ENCODE measurements at places on chromosomes 5 and 9.

DNA sequence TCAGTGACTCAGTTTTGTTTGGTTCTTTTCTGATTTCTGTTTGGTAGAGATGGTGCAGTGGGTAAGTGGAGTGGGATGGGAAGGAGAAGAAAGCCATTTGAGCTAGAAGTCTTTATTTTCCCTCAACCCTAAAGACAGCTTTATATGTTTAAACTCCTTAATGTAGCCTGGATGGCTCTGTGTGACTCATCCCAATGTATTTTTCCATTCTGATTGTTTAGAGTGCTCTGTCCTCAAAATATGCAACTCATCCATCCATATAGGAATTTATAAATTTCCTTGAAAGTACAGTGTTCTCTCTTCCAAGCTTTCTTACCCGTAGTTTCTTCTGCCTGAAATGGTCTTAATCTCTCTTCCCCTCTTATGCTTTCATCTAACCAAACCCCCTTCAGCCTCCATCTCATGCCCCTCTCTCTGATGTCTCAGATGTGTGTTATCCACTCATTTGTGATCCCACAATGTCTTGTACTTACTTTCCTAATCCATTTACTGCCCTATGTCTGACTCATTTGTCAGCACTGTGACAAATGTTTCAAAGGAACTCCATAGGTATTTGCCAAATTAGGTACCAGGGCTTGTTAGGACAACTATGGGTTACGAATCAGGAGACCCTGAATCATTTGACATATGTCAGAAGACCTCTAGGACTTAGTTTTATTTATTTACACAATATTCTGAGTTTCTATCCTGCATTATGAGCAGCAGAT is 217.5 kb upstream of the SGCD start:
- no peak for DNase-seq

- DNase-seq: peak; percentile 72
These were observed 120.8 kb upstream of the SLC27A6 start for GRCh38 chr5:128844354-128844923.

GRCh38 chr9:69584759-69585158 is 87.4 kb downstream of the APBA1 start:
- DNase-seq: no peak

DNA sequence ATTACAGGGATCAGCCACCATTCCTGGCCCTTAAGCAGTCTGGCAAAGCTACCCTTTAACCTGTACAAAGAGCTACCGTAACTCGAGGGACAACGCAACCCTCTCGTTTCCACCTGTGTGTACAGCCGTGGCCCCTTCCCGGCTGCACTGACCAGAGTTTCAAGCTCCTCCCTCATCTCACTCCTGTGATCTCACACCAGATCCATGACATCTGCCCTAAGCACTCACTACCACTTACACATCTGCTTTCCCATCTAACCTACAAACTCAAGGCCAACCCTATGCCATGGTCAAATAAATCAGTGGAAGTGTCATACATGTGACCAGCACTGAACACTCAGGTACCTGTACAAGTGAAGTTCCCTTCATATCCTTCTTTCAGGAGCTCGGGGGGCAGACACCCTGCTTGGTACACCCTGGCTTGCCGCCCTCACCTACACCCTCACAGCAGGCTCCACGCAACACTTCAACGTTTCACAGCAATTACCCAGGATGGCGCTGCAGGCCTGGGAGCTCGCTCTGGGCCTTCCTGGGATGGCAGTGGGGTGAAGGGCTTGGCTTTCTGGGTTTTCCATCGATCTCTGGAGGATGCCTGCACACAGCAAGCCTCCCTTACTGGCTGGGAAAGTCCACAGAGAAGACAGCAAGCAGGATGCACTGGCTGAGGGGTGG is 61.7 kb downstream of the PRRT1B start:
- no peak for DNase-seq

DNA sequence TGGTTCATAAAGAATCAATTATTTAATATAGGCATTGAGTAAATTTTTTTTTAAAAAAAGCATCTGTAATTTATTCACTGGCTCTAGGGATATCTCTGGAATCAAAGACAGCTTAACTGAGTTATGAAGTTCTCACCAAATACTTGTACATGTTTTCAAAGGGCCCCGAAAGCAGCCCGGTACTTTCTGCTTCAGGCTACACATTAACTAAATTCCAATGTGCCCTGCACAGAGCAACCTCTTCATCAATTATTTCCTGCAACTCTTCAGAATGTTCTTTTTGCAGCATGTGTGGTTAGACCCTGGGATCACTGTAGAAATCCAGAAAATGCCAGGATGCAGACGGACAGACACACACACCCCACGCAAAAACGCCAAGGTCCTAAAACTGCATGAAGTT is 209.0 kb downstream of the EFNA5 start:
- DNase-seq: no peak

DNA sequence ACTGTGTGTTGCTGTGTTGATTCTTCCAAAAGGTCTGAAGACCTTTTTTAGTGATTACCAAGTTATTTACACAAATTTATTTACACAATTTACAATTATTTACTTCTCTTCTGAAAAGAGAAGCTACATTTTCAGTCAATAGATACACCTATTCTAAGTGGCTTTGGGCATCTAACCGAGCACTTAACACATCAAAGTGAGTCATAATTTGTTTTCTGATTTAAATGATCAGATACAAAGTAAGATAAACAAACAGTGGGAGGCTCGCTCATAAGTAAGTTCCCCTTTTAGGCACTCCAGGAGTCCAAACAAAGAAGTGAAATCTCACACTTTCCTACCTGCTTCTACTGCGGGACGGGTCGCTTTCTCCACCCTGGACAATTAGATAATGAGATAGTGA is 90.2 kb downstream of the APBA1 start:
- DNase-seq: no peak

DNA sequence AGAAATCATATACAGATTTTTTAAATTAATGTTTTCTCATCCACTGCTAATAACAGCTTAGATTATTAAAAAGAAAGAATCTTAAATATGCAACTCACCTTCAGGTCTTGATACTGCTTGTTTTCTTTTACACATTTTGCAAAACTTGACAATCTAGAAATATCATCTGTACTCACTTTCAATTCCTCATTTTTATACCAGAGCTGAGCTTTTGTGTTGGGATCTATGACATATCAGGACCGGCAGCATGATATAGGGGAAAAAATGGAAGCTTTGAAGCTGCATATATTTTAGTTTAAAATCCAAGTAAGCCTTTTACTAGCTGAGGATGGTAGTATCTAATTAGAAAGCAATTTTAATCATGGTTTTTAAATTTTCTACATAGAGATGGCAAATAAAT is 75.7 kb upstream of the SMARCA2 start:
- no peak for DNase-seq

GRCh38 chr9:4086119-4087090 is 213.5 kb downstream of the GLIS3 start:
- DNase-seq: peak; percentile 62

DNA sequence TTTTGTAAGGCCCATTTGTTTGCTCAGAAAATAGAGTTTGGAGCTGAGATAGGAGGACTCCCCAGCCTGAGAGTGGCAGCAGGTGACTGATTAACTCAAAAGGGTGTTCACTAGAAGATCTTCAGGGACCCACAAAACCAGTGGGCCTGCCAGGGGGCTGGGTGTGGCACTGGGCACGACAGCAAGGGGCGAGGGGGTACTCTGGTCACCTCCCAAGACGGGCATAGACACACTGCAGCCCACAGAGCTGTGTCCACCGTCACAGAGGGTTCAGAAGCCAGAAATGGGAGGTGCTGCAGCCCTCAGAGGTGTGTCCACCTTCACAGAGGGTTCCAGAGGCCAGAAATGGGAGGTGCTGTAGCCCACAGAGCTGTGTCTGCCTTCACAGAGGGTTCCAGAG is 75.6 kb upstream of the CACNA1B start:
- DNase-seq: no peak

DNA sequence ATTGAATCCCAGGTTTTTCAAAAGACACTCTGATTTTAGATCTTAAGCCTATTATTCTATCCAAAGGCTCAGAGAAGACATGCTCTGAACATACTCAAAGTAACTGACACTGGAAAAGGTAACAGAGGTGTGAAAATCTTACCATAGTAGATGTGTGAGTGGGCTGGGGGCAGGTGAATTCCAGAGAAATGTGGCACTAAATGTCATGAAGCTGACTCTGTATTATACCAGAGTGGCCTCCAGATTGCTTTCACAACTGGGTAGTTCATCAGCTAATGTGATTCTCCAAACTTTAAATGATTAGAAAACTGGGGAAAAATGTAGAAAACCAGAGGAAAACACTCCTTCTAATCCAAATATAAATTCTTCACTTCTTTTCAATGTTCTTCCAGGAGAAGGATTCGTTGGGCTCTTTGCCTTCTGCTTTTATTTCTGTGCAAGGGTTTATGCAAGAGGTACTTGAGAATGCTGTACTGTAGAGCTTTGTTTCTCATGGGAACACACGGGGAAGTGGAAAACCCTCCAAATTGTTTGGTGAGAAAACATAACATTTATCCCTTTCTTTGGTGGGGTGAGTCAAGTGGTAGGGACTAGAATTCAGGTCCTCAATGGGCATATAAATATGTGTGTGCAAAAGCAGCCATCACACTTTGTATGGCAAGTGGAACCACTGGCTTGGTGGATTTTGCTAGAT is at the start of gene SCGB3A2:
Gene SCGB3A2 (plus strand): TSS at position 646 of the 694 bp plus-strand sequence. CDS start 93 bp downstream, outside the sequence.
- no peak for DNase-seq

DNA sequence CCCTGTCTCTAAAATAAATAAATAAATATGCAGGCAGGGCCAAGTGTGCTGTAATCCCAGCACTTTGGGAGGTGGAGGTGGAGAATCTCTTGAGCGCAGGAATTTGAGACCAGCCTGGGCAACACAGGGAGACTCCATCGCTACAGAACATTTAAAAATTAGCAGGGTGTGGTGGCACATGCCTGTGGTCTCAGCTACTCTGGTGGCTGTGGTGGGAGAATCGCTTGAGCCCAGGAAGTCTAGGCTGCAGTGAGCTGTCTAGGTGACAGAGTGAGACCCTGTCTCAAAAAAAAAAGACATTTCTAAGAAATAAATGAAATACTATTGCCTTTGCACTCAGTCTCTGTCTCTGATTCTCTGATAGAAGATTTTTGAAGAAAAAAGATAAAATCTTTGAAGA is 1.2 kb upstream of the PCDHGA10 start:
- no peak for DNase-seq

- no peak for DNase-seq
These were observed 111.2 kb upstream of the IL12B start for GRCh38 chr5:159441441-159441840.

DNA sequence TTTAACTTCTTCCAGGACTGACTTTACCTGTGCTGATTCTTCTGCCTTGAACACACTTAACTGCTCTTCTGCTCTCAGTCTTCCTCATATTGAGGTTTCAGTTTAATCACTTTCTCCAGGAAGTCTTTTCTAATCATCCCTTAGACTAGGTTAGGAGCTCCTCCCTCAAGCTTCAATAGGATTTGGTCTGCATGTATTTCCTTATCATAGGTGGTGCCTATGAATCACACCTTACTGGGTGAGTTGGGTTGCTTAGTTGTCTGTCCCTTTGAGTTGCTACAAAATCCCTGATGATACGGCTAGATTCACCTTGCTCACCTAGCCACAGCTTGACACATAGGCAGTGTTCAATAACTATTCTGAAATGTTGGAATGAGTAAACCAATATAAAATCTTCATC is 164.4 kb downstream of the DNAH5 start:
- DNase-seq: no peak

GRCh38 chr5:7910738-7911428 is 41.9 kb downstream of the MTRR start:
- no peak for DNase-seq

GRCh38 chr9:130632841-130633240 is 31.6 kb upstream of the PRDM12 start:
- no peak for DNase-seq

GRCh38 chr5:21644032-21644431 is 1209.1 kb downstream of the CDH12 start:
- no peak for DNase-seq

DNA sequence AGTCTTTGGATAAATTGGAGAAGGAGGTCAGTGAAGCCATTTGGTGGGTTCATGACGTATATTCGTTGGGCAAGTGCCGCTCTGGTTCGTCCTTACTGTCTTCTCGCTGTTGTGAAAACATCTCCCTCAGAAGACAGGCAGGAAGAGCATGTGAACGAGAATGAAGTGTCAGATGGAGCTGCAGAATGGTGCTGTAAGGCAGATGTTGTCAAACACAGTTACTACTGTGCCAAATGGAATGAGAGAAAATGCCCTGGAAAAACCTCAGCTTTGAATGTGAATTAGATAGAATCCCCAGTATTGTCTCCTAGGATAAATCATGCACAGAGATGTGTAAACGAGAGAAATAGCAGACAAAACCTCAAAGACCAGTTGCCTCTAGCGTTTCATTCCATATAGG is 121.5 kb downstream of the CAMK4 start:
- no peak for DNase-seq

GRCh38 chr9:115369322-115369957 is 251.5 kb upstream of the TNC start:
- peak; percentile 87 for DNase-seq

Measured in muscle of leg (tissue), 16 donors.